RPMI7951 (cell line): ENCODE measurements at places on chromosomes 7 and 10. TPM values are rescaled to one million over a fixed set of nuclear protein-coding genes. Genes with fewer than 3 reads are reported as not detected.

Gene FXYD4
- not detected in 2 replicates for total RNA-seq

Gene EN2
- total RNA-seq, result not detected in 2 replicates

Gene IKZF5
- 2.6 and 4.4 TPM in 2 replicates for total RNA-seq

Gene CWF19L1
- 31.2 and 36.9 TPM in 2 replicates for total RNA-seq

DNA sequence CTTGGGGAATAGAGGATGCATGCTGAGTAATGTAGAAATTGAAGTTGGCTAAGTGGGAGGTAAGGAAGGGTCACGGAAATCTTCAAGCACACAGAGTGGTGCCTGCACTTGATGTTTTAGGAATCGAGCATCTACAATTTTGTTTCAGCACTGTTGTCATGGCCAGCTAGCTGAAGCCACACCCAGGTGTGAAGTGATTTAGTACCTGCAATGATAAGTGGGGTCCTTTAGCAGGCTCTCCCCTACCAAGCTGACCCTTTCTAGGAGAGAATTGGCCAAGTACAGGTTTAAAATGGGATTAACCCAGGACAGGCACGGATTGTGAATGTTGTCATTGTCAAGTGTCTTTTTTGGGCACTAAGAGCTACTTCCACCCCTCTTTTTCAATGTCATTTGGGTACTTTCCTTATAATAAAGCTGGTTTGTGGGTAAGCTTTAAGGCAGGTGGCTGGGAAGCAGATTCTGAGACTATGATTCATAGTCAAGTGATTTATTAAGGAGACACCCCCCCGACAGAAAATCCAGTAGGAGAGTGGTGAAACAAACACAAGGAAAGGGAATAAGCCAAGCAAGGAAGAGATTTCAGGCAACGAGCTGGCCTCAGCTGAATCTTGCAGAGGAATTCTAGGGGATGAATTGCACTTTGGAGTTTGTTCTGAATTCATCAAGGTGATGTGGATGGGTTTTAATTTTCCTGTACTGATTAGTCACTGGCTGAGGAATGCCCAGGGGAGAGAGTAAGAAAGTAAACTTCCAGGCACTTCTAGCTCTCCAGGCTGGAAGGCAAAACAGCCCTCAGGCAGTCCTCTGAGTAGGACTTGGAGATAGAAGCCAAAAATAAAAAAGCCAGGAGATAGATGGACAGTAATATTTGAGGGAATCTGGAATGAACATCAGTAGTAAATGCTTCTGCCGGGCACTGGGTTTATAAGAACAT lies 1128.4 kb downstream of the SORCS3 start:
- DNase-seq, result no peak

DNA sequence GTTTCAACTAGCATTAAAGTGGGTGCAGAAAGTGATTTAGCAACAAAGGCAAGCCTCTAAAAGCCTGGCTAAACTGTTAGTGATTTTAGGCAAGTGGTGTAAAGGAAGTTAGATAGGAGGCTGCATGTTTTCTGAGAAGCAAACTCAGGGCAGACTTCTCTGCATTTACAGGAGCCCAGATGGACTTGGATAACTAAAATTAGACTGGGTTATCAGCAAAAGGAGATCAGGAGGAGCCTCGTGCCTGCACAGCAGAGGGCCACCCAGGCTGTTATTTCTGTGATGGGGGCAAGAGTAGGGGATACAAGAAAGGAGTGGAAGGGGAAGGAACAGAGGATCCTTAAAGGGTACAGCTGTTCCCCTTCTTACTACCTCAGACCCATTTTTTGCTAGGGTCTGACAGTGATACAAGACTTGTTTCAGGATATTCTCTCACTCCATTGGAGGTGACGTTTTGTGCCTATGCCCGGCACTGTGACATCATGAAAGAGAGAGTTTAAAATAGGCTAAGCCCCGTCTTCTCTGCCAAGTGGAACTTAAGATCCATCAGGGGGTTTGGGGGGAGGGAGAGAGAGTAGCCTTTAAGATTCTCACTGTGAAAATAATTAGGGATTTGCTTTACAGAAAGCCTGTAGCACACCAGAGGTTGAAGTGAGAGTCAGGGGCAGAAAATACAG lies 49.6 kb upstream of the PDCD4 start:
- no peak for DNase-seq

- peak; percentile 69 for DNase-seq
Measured at GRCh38 chr7:75534727-75535307, 42.7 kb downstream of the SPDYE5 start.

GRCh38 chr7:94055963-94056362 lies 51.8 kb upstream of the BET1 start:
- peak; percentile 65 for DNase-seq

DNA sequence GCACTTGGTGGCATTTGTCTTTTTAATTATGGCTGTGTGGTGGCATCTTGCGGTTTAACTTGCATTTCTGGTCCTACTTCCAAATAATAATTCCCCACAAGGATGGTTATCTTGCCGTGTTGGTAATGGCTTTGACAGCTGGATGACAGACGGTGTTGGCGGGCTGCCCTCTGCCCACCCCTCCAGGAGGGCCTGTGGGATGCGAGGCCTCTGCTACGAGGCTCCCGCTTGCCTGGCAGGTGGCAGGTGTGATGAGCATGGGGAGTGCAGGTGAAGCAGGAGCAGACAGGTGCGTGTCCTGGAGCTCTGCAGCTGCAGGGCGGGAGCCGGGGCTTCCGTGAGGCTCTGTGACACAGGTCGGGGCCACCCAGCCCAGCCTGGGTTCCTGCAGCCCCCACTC lies 11.8 kb downstream of the INPP5A start:
- no peak for DNase-seq

DNA sequence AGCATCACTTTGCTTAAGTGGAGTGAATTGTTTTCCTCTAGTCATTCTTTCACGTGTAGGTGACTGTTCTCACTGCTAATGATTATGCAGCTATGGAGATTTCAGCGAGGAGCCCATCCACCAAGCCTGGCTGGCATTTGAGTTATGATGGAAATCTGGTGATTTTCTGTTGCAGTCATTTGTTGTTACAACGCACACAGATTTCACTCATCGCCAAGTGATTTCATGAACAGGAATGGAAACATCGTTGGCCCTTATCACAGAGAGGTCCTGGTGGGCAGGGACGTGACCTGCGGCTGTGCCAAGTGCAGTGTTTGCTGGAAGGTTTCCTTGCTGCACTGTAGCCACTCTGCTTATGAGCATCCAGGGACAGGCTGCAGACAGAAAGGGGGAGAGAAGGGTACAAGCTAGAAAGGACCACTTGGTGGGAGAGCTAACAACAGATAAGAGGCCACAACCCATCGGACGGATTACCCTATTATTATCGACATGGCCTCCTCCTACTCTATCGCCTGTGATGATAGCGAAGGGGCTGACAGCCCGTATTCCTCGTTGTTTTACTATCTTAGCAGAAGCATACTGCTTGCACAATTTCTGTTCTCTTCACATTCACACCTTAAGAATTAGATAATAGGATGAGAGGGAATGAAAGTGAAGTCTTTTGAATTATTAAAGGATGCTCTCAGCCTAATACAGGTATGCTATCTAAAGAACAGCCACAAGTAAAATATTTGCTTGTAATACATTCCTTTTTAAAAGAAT lies 99.0 kb upstream of the PITRM1 start:
- DNase-seq, result no peak

GRCh38 chr7:87339373-87339897 lies 6.0 kb upstream of the CROT start:
- DNase-seq, result no peak
